ENCODE measurements at places on chromosomes 1 and 21.

DNA sequence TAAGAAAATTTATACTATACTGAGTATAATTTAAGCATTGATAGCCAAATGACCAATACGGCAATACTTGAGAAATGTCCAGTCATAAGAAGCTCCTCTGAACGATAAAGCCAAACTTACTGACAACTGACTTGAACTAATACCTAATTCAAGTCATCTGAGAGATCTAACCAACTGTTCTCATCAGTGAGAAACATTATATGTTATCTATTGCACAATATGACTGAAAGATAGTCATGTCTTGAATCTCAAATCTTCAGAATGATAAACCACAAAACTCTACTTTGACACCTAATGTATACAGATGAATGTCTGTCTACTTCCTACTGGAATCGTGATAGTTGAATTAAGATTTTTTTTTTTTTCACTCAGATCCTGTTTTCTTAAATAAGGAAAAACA lies 39.0 kb downstream of the APP start:
- DNase-seq, result no peak

- no peak for DNase-seq
Measured at GRCh38 chr1:31995263-31995662, 18.4 kb upstream of the KHDRBS1 start.

- DNase-seq, result no peak
Measured at GRCh38 chr1:235826102-235826854, 40.4 kb downstream of the LYST start.

DNA sequence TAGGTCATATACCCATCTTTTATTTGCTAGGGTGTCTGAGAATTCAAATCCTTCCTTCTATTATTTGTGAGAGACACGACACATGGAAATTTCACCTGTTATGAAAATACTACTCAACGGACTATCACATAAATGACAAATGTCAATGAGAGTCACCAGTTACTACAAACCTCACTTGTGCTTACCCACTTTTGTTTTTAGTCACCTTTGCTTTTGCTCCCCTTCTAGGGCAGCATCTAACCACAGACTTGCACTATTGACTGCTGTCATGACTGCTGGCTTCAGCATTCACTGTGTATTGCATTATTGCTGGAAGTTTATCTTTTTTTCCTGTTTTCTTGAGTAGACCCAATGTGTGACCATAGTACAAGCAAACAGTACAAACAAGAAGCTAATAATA lies 1048.0 kb downstream of the PLA2G4A start:
- DNase-seq, result no peak

DNA sequence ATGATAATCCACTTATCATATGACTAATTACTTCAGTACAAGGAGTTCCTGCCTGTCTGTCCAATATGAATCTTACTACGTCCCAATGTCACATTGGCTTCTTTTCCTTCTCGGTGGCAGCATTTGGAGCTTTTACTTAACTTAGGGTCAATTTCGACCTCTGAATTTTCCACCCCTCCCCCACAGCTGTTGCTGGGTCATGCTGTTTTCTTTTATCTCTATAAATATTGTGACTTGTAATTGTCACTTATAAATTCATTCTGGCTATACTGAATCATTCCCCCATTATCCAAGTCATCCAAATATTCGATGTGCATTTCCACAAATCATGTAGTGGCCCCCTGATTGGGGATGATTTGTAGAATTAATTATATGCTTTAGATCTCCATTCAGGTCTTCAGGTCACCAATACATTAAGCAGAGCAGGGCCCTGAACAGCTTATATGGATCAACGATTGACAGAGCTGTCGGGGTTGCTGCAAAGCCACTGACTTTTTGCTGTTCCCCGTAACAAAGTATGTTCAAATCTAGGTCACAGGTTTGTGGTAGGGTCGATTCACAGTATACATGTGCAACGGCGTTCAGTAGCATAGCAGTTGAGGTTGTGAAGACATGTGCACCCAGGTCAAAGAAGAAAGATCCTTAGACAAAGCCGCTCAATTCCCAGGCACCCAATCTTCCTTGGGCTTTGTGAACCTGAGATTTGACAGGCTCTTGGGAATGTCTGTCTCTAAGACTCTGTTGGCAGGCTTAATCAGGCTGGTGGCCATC lies 18.3 kb upstream of the RNU1-4 start:
- DNase-seq, result peak; percentile 11

GRCh38 chr1:24278726-24279125 lies 40.4 kb upstream of the GRHL3 start:
- no peak for DNase-seq
